Adipocyte (in vitro differentiated cells): ENCODE measurements at places on chromosomes 2 and 18.

DNA sequence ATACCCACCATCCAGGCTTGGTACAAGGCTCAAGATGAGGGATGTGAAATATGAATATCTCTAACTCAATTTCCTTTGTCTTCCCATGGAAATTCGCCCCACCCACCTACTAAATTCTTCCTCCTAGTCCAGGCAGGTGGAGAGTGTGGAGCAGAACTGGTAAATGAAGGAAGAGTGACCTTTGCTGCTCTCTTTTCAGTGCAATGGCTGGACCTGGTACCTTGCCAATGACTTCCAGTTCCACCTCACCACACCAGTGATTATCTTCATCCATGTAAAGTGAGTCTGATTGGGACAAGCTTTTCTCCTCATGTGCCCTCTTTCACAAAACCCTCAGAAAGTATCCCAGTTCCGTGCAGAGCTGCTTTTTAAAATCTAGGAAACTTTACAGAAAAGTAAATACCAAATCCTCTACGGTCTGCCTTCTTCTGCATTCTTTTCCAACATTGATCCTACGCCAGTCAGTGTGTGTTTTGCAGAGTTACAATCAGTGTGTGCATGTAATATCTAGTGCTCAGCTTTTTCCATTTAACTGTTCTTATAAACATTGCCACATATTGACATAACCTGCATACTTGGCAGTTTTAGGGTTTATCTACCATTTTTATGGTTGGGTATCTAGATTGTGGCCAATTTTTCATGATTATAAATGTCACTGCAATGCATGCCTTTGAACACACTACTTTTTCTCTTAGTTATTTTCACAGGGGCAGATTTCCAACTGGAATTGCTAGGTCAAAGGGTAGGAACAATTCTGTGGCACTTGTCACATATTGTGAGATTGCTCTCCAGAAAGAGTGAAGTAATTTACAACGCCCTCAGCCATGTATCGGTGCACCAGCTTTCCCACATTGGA lies 86.5 kb upstream of the SEC11C start:
- peak; percentile 89 for DNase-seq

DNA sequence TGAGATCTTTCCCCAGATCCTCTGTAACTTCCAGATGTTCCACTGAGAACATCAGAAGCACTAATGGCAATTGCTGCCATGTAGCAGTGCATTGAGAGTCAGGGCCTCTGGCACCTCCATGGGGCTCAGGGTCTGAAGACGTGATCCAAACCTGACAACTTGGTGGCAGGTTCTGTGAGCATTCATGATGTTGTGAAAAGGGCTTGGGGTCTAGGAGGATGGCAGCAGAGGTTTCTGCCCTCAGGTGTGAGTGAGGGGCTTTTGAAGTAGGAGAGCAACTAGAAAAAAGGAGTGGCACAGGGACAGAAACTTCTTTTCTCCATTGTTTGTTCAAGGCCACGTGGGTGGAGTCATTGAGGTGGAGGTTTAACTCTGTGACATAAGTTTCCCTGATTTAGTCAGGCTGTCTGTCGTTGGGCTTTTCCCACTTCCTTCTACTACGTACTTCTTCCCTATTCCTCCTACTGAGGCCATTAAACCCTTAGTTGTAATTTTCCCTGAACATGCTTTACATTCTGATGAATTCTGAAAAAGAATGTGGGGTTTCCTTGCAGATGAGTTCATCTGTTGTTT lies 13.1 kb downstream of the CFLAR start:
- DNase-seq: peak; percentile 62

GRCh38 chr2:112121682-112122254 lies 16.4 kb upstream of the FBLN7 start:
- DNase-seq: peak; percentile 86

DNA sequence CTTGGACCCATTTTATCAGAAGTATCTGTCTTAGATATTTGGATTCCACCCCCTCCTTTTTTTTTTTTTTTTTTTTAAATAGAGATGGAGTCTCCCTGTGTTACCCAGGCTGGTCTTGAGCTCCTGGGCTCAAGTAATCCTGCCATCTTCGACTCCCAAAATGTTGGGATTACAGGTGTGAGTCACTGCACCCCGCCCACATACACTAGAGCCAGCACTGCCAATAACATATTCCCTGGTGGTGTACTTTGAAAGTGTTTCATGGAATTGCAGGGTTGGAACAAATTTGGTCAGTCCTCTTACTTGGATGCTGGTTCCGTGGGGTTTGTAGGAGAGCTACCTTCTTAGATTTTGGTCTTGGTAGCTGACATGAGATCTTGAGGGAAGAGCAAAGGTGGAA lies 15.0 kb downstream of the PDCL3 start:
- DNase-seq: no peak

GRCh38 chr2:54588244-54588899 lies 132.2 kb downstream of the SPTBN1 start:
- no peak for DNase-seq

- DNase-seq: no peak
Observed at GRCh38 chr2:57892920-57893319, 153.7 kb upstream of the VRK2 start.

- DNase-seq: peak; percentile 94
Observed at GRCh38 chr2:165401285-165401852, 68.1 kb upstream of the CSRNP3 start.

GRCh38 chr2:164595031-164595430 lies 26.3 kb downstream of the GRB14 start:
- peak; percentile 36 for DNase-seq

GRCh38 chr2:226376516-226377180 lies 423.0 kb downstream of the IRS1 start:
- peak; percentile 31 for DNase-seq

GRCh38 chr2:150441784-150442183 lies 45.7 kb downstream of the RND3 start:
- peak; percentile 16 for DNase-seq

GRCh38 chr2:121282800-121283385 lies 2.1 kb downstream of the TFCP2L1 start:
- DNase-seq: no peak

- DNase-seq: peak; percentile 73
Observed at GRCh38 chr2:209977386-209978239, 24.8 kb upstream of the RPE start.

DNA sequence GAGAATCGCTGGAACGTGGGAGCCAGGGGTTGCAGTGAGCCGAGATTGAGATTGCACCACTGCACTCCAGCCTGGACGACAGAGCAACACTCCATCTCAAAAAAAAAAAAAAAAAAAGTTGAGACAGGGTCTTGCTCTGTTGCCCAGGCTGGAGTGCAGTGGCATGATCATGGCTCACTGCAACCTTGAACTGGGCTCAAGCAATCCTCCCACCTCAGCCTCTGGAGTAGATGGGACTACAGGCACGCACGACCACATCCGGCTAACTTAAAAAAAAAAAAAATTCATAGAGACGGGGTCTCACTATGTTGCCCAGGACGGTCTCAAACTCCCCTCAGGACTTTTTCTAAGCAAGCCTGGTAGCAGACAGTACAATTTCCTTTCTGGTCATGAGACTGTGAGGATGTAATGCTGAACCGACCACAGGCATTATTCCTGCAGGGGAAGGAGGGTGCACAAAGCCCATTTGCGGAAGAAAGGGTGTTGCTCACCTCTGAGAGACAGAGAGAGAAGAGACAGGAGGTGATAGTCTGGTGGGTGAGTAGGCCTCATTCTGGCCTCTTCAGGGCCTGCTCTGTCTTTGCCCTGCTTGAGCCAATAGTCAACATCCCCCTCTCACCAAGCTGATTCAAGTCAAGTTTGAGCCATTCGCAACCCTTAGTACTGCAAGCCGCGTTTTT lies 205.3 kb downstream of the ZFP36L2 start:
- DNase-seq: no peak

- DNase-seq: no peak
Observed at GRCh38 chr2:101340141-101340551, 31.6 kb upstream of the RNF149 start.

- no peak for DNase-seq
Observed at GRCh38 chr2:1394709-1395408, 18.4 kb upstream of the TPO start.

- no peak for DNase-seq
Observed at GRCh38 chr2:182240862-182241371, 185.9 kb downstream of the PDE1A start.

- no peak for DNase-seq
Observed at GRCh38 chr18:34261865-34262780, 37.4 kb upstream of the NOL4 start.

DNA sequence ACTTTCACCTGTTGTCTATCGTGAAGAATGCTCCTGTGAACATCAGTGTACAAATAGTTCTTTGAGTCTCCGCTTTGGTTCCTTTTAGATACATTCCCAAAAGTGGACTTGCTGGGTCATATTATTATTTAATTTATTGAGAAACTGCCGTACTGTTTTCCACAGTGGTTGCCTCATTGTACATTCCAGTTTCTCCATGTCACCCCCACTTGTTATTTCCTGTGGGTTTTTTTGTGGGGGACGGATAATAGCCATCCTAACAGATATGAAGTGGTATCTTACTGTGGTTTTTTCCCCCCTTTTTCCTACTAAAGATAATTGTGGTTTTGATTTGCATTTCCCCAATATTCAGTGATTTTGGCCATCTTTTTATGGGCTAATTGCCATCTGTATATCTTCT lies 53.8 kb downstream of the SMCHD1 start:
- DNase-seq: no peak

DNA sequence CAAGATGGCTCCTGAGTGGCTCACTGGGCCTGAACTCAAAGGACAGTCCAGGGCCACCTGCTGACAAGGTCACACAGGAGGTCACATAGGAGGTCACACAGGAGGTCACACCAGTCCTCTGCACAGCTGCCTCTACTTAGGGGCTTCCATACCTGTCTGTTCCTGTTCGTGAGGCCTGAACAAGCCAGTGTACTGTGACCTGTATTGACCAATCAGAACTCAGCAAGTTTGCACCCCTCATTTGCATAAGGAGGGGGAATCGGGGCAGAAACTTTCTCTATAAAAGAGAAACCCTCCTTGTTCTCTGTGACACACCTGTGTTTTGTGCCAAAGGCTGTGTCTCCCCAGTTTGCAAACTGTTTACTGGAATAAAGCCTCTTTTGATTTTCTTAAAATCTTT lies 478.9 kb downstream of the EIPR1 start:
- DNase-seq: no peak

- DNase-seq: no peak
Observed at GRCh38 chr2:126857502-126857901, 41.2 kb upstream of the TEX51 start.

DNA sequence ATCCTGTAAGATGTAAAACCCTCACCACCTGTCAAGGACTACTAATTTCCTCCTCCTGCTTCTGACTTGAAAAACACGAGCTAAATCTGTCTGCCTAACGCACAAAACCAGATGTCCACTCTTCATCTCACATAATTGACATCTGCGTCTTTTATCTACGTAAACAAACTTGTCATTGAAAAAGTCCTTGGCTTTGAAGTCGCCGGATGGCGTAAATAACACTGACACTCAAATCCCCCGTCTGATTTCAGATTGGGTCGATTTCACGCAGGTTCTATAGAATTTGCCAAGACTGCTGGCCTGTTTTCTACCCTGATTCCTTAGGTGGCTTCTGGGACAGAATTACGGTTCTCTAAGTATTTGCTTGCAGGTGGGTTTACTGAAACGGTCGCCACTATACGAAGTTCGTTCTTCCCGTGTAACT lies 539 bp upstream of the MOB4 start:
- DNase-seq: peak; percentile 61

DNA sequence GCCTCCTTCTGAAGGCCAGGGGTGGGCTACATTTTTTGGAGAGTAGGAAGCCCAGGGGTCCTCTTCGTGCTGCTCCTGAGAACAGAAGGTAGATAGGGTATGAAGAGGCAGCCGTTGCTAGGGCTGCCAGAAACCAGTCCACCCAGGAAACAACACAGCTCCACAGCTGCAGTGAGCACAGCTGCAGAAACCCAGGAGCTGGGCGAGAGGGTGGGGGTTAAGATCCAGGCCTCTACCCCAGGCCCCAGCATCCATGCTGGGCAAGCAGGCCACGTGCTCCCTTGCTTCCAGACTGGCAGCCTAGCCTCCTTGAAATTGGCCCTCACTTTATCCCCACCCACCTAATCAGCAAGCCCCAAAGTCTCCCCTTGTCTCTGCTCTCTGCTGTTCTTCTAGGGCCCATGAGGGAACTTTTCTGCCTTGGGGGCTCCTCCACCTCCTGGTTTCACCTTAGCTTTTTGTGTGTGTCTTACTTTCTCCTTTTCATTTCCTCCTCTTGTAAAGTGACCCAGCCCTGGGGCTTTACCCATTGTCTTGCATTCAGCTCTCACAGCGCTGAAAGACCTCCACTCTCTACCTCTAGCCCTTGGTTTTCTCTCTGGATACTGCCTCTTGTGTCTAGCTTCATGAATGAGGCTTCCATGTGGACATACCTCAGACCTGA lies 30.7 kb downstream of the STON1 start:
- DNase-seq: no peak

GRCh38 chr2:40244251-40244650 lies 207.6 kb downstream of the SLC8A1 start:
- no peak for DNase-seq

DNA sequence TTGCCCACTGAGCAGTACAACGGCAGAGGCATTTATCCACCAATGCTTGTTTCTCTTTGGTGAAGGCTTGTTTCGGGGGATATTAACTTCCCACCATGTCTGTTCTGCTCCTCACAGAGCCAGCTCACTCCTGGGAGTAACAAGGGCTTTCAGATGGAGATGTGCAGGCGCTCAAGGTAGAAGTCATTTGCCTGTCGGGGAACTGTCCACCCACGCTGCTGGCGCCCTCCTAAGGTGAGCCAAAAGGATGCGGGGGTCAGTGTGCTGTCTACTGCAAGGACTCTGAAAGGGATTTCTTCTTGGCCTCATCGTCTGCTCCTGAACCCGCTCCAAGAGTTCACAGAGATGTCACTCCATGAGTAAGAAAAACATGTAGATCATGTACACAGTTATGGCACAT lies 57.0 kb upstream of the CYRIA start:
- no peak for DNase-seq

- no peak for DNase-seq
Observed at GRCh38 chr2:160924936-160925353, 235.3 kb upstream of the TANK start.

- no peak for DNase-seq
Observed at GRCh38 chr2:25936889-25937545, 45.3 kb downstream of the KIF3C start.

GRCh38 chr2:227411320-227411989 lies 23.7 kb upstream of the SCYGR1 start:
- DNase-seq: no peak

DNA sequence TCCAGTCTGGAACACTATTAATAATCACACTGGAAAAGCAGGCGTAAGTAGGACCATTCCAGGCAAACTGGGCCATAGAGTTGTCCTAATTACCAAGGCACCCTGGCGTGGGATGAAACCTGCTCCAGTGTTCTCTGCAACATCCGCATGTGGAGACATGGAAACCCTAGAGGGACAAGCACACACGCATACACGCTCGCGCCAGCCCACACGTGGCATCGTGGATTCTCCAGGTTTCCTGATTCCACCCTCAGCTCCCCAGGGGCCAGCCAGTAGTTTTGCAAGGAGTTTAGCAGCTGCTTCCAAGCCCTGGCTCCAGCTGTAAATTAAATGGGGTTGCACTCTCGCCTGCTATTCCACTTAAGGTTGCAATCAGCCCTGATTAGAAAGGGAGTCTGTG lies 127.7 kb downstream of the DYSF start:
- no peak for DNase-seq

GRCh38 chr2:235770909-235771820 lies 277.3 kb downstream of the AGAP1 start:
- DNase-seq: no peak

- DNase-seq: no peak
Observed at GRCh38 chr2:233699424-233700027, 6.8 kb downstream of the UGT1A6 start.

GRCh38 chr18:4017480-4017879 lies 437.6 kb downstream of the DLGAP1 start:
- DNase-seq: no peak

GRCh38 chr18:36297417-36298125 lies at the start of gene FHOD3:
TSS of gene FHOD3 (plus strand) at chr18:36297713. CDS start at chr18:36297836, 123 bp downstream.
- DNase-seq: peak; percentile 86
